Pons (tissue), 1 donor: ENCODE measurements at places on chromosomes 3 and 15.
A peak's percentile ranks its signal among the peaks of the same experiment; 100 is the strongest.

DNA sequence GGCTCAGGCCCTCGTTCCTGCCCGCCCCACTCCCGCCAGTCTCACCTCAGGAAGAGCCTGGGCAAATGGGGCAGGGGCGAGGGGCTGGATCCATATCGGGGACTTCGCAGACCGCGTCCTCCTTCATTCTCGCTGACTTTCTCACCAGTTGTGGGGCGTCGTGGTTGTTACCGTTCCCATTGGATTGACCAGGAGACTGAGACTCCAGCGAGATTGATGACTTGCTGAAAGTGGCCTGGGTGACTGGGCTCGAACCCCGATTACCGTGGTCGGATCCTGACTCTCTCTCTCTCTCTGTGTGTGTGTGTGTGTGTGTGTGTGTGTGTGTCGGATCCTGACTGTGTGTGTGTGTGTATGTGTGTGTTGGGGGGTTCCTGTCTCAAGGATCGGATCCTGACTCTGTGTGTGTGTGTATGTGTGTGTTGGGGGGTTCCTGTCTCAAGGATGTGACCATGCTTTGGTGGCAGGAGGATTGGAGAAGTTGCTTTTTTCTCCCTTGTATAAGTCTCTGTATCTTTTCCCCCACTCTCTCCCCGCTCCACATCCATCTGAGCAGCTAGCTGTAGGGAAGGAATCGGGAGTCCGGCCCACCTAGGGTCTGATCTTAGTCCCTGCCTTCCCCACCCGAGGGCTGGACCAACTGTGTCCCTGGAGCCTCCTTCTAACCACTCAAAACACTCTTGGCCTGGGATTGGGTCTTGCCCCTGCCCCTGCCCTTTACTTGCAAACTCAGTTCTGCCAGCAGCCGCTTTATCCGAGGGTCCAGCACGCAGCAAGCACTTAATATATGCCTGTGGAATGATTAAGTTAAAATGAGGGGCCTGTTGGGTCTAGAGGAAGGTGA lies 603 bp downstream of the PLEKHO2 start:
- no peak for DNase-seq

DNA sequence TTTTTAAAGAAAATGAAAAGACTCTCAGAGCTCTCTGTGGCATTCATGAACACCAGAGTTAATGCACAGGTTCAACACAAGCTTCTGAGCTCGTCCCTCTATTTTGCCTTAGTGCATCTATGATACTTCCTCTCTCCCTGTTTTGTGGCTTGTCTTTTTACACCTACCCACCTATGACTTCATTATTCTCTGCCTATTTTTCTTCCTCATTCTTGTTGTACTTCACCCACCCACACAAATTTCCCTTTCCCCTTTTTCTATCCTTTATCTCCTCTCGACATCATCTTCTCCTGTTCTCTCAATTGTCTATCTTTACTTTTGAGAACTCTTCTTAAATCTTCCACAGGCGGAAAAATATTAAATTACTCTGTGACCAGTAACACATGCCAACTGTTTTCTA lies 48.6 kb downstream of the OR5H15 start:
- DNase-seq, result no peak

GRCh38 chr3:111979434-111980038 lies 710 bp downstream of the ABHD10 start:
- DNase-seq, result peak; percentile 71

GRCh38 chr3:121942116-121942786 lies 48.0 kb downstream of the SLC15A2 start:
- DNase-seq, result no peak

GRCh38 chr3:134638385-134639030 lies 12.3 kb downstream of the KY start:
- DNase-seq, result no peak

- DNase-seq, result no peak
Measured at GRCh38 chr3:21913791-21914190, 162.8 kb upstream of the ZNF385D start.

- no peak for DNase-seq
Measured at GRCh38 chr15:98674336-98674735, 26.0 kb downstream of the IGF1R start.

DNA sequence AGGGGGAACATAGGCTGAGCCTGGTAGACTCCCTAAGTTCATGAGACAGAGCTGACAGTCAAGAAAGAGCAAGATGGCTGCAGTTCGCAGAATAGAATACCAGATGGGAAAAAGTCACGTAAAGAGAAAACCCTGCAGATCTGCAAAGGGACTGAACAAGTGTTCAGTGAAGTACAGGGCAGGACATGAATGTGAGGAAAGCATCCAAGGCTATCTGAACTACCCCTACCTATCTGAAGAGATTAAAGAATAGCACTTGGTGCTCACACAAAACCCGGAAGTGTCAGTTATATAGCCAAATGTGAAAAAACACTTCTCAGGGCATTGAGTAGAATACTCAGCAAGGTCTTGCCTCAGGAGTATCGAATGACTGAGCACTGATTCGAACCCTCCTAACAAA lies 44.0 kb downstream of the GOLGB1 start:
- no peak for DNase-seq

DNA sequence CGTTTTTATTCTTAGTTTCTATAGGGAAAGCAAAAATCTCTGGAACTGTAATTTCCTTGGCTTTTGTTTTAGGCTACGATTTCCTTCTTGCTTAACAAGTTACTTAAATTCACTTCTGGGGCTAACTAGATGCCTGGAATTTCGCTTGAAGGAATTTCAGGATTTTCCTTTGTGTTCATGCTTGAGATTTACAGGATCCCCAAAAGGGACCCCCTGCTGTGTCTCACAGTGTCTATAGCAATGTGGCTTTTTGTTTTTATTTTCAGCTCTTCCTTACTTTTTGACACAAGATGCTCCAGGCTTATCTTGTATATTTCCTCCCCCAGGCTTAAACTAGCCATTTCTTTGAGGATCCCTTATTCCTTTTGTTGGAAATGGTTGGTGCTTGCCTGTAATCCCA lies 95.5 kb upstream of the DPPA4 start:
- no peak for DNase-seq

- DNase-seq, result no peak
Measured at GRCh38 chr15:79942741-79943481, 28.1 kb downstream of the BCL2A1 start.

- no peak for DNase-seq
Measured at GRCh38 chr15:37221671-37222145, 121.4 kb upstream of the MEIS2 start.

DNA sequence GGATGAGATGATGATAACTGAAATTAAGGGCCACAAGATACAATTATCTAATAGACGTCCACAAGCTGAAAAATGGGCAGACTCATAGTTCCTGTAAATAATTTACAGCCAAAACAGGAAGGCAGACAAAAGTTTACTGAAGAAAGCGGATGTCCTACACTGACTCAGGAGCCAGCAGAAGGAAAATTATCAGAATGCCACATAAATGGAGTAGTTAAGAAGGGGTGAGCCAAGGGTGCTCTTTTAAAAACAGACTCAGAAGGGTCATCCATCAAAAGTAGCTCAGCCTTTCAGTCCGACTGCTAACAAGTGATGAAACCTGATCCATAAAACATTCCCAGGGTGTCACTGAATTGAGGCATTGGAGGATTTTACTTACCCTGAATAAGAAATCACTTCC lies 39.8 kb downstream of the TUSC7 start:
- no peak for DNase-seq

- DNase-seq, result no peak
Measured at GRCh38 chr3:185079625-185080024, 73.2 kb downstream of the C3orf70 start.

DNA sequence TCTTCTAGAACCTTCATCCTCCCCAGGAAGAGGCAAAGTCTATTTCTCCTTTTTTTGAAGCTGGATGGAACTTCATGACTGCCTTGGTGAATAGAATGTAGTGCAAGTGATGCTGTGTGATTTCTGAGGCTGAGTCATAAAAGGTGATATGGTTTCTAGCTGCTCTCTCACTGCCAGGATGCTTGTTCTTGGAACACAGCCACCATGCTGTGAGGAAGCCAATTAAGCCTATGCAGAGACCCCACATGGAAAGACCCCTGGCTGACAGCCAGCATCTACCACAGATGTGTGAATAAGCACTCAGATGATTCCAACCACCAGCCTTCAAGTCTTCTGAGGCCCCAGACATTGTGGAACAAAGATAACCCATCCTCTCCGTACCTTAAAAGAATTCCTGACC lies 57.0 kb downstream of the ISL2 start:
- DNase-seq, result no peak

DNA sequence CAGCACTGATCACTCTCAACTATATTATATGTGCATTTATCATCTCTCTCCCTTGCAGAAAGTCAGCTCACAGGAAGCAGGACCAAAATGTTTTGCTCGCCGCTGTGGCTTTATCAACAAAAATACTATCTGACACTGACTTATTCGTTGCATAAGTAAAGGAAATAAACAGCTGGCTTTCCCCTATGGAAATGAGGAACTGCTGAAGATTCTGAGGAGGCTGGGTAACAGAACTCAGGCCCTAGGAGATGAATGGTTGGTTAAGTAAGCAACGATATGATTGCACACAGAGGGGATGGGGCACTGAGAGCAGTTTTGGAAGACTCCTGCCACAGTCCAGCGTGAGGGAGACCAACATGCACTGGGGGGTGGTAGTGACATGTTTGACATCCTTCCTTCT lies 181.1 kb downstream of the STT3B start:
- no peak for DNase-seq

- DNase-seq, result peak; percentile 53
Measured at GRCh38 chr15:67120839-67121643, 55.6 kb downstream of the SMAD3 start.

DNA sequence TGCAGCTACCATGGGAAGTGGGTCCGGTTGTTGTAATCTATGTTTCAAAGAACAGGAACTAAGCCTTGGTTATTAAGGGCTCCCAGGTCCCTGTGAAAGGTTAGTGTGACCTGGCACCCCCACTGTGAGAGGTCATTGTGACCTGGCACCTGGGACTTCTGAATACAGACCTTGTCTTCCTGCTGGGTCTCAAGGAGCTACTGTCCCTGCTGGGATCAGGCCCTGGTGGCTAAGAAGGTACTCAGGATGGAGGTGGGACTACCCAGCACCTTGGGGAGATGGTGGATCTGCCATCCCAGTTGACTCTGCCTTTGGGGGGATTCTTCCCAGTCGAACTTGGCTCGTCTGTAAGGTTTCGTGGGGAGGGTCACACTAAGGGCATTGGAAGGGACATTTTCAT lies 10.3 kb upstream of the SLCO2A1 start:
- no peak for DNase-seq

GRCh38 chr15:101182215-101182614 lies 69.6 kb downstream of the CHSY1 start:
- DNase-seq, result no peak

GRCh38 chr15:52652286-52652685 lies 26.9 kb downstream of the ATOSA start:
- no peak for DNase-seq

DNA sequence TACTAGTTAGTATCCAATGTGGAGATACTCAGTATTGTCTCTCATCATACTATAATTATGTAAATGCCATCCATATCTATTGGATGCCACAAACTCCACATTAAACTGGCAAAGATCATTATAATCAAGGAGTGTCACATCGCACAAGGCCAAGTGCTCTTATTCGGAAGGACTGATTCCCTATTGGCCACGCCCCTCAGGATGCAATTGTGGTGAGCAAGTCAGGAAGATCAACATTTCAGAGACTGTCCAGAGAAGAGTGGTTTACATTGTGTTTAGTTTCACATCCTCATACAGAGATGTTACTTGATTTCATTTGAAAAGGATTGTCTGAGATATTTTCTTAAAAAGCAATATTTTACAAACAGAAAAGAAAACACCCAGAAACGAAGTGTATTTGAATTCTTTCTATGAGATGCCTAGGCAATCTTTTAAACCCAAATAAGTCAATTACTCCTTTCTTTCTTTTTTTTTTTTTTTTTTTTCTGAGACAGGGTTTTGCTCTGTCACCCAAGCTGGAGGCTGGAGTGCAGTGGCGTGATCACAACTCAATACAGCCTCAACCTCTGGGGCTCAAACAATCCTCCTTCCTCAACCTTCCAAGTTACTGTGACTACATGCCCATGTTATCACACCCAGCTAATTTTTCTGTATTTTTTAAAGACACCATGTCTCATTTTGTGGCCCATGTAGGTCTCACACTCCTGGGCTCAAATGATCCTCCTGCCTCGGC lies 369.1 kb downstream of the RBMS3 start:
- peak; percentile 69 for DNase-seq

- no peak for DNase-seq
Measured at GRCh38 chr3:15023719-15024118, 41.4 kb downstream of the MRPS25 start.

GRCh38 chr3:52140000-52140399 lies 14.2 kb downstream of the POC1A start:
- no peak for DNase-seq

GRCh38 chr15:75650908-75651809 lies 3.4 kb downstream of the SNX33 start:
- DNase-seq, result no peak

- no peak for DNase-seq
Measured at GRCh38 chr3:98890965-98891910, 10.3 kb downstream of the DCBLD2 start.

DNA sequence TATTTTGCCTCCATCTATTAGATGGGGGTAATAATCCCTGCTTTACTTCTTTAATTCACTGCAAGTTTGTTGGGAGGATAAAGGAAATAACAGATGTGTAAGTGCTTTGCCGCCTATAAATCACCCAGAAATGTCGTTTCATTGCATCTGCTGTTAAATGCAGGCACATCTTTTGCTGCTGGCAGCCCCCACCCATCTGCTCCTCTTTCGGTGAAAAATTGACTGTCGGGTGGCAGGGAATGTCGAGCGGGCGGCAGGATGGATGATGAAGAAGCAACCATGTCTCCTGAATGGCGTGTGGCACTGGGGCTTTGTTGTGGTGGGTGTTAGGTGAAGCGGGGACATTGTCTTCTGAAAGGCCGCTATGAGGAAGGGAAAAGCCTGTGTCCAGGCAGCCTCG lies 543 bp upstream of the REC114 start:
- no peak for DNase-seq

- DNase-seq, result no peak
Measured at GRCh38 chr3:117253636-117254035, 544.1 kb downstream of the TUSC7 start.

- DNase-seq, result no peak
Measured at GRCh38 chr3:155225417-155225816, 68.1 kb downstream of the STRIT1 start.

- no peak for DNase-seq
Measured at GRCh38 chr3:71010726-71011455, 572.6 kb downstream of the FOXP1 start.

DNA sequence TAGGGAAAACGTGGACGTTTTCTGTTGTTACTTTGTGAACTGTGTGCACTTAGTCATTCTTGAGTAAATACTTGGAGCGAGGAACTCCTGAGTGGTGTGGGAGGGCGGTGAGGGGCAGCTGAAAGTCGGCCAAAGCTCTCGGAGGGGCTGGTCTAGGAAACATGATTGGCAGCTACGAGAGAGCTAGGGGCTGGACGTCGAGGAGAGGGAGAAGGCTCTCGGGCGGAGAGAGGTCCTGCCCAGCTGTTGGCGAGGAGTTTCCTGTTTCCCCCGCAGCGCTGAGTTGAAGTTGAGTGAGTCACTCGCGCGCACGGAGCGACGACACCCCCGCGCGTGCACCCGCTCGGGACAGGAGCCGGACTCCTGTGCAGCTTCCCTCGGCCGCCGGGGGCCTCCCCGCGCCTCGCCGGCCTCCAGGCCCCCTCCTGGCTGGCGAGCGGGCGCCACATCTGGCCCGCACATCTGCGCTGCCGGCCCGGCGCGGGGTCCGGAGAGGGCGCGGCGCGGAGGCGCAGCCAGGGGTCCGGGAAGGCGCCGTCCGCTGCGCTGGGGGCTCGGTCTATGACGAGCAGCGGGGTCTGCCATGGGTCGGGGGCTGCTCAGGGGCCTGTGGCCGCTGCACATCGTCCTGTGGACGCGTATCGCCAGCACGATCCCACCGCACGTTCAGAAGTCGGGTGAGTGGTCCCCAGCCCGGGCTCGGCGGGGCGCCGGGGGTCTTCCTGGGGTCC lies at the start of gene TGFBR2:
TGFBR2 (plus strand) TSS at position 301 of the 731 bp plus-strand sequence; CDS start at position 584, 283 bp downstream.
- peak; percentile 79 for DNase-seq
